ENCODE measurements at places on chromosomes 4 and X. TPM values are rescaled to one million over a fixed set of nuclear protein-coding genes. Genes with fewer than 3 reads are reported as not detected.

DNA sequence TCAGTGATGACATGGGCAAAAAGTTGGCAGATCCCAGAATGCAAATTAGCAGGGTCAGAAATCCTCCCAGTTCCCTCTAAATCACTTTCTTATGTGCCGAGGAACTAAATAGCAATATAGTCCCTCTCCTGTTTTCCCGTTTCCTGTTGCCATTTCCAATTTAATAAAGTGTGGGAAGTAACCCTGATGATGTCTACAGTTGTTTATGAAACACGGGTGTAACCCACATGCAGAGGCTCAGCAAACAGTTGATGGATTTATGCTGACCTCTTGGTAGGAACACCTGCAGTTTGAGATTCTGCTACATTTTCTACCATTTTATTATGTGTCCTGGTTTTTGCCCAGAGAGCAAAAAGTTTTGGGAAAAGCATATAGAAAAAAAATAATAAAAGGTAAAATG is 56.7 kb downstream of the FGFBP1 start:
- H3K4me1 ChIP-seq: no peaks in the 10 kb centered on the region
- no peak overlapping the region for H3K27ac ChIP-seq
- no peaks in the 10 kb centered on the region for H3K27me3 ChIP-seq
- no peaks in the 10 kb centered on the region for H3K36me3 ChIP-seq

- no peaks in the 10 kb centered on the region for H3K4me1 ChIP-seq
- no peak for DNase-seq
- no peak overlapping the region for H3K27ac ChIP-seq
- no peaks in the 10 kb centered on the region for H3K27me3 ChIP-seq
- peaks cover 4% of the 10 kb centered on the region for H3K36me3 ChIP-seq
Observed at GRCh38 chr4:182169987-182170386, 73.2 kb upstream of the TENM3 start.

DNA sequence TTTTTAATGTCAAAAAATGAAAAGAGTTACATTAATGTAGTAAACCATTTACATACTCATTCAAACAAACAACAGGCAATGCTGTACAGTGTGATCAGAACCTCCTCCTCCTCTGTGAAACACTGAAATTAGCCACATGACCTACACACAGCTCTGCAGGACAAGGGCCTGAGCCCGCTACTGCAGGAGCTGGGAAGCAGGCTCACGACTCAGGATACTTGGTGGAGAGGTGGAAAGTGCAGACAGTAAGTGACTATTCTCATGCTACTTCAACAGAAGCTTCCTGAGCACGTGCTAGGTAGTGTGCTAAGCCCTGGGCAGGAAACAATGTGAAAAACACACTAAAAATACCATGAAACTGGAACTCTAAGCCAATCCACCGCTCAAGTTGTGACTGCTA is 56.8 kb downstream of the TAPT1 start:
- H3K4me3 ChIP-seq: no peak overlapping the region
- H3K4me1 ChIP-seq: peaks cover 5% of the 10 kb centered on the region
- no peak overlapping the region for H3K27ac ChIP-seq
- no peaks in the 10 kb centered on the region for H3K27me3 ChIP-seq
- peaks cover 29% of the 10 kb centered on the region for H3K36me3 ChIP-seq

DNA sequence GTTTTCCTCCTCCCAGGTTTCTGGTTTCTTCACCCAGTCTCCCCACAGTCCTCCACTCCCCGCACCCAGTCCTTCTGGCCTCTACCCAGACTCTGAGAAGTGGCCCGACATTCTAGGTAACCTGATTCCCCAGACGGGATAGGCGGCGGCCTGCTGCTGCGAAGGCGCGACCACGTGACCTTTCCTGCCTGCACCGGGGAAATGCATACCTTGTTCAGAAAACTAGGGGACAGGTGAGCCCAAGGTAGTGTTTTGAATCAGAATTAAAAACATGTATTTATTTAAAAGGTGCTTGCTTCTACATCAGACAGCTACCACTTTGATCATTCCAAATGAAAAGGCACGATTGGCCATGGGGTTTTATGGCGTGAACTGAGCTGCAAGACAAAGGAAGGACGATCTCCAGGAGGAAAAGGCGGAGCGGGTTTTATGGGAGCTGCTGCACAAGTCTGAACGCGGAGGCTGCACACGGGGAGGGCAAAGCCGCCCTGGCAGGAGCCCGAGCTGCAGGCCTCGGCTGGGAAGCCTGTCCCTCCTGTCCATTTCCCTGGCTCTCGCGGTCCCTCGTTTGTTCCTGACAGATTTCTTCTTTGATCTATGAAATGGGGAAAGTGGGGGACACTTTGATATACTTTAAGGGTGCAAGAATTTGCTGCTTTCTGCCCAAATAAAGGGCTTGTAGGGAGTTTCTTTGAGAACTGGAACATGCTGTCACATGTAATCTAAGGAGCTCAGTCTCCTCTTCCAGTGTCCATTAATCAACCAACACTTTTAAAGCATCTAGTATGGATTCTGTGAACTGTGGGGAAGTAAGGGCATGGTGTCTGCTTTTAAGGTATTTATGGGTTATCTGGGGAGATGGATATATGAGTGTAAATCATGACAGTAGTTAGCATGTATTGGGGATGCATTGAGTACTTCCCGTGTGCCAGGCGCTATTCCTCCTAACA is 150.9 kb downstream of the SPRY1 start:
- peak overlapping the region; percentile 74 for H3K27ac ChIP-seq
- peak overlapping the region; percentile 54 for H3K4me3 ChIP-seq
- H3K27me3 ChIP-seq: no peaks in the 10 kb centered on the region
- peaks cover 10% of the 10 kb centered on the region for H3K4me1 ChIP-seq
- H3K36me3 ChIP-seq: peaks cover 2% of the 10 kb centered on the region

ENPEP gene
- total RNA-seq: 0.83 TPM

GRCh38 chr4:123649250-123649644 is 252.7 kb downstream of the SPRY1 start:
- no peak for DNase-seq
- no peak overlapping the region for H3K27ac ChIP-seq
- H3K4me1 ChIP-seq: 0 out of 2 replicates have a peak, but pooled peaks cover 3% of the 10 kb centered on the region
- no peaks in the 10 kb centered on the region for H3K27me3 ChIP-seq

DCAF8L2 gene
- not detected for total RNA-seq

DNA sequence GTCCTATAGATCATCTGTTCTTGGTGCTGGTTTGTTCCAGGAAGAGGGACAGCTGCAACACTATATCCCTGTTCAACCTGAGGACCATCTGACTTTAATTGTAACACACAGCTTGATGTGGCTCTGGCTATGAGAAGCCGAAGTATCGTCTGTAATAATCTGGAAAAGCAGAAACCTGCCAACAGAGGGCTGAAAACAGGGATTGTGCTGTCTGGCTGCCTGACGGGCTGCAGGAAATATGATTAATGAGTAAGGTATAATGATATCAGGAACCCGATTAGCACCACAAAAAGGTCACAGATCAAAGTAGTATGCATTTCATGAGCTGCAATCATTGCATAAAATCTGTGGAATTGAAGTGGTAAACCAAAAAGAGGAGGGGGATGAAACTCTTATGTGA is 170.4 kb upstream of the MAB21L2 start:
- H3K27me3 ChIP-seq: no peaks in the 10 kb centered on the region
- no peak overlapping the region for H3K27ac ChIP-seq
- H3K4me1 ChIP-seq: no peaks in the 10 kb centered on the region
- DNase-seq: no peak
- H3K4me3 ChIP-seq: no peak overlapping the region

DNA sequence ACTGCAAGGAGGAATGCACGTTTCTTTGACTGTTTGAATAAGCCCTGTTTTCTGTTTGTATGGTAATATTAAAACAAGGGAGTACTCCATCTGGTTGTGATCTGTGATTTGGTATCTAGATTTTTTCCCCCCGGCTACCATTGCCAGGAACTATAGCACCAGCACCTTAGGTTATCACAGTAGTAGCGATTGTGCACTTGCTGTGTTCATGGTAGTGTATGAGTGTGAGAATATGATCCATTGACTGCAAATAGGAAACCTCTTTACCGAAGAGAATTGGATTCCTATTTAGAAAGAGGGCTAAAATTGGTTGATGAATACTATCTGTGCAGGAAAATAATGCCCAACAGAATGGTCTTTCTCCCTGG is 69.9 kb downstream of the LARP7 start:
- H3K4me3 ChIP-seq: peak overlapping the region; percentile 93
- H3K36me3 ChIP-seq: peaks cover 8% of the 10 kb centered on the region
- H3K27ac ChIP-seq: peak overlapping the region; percentile 80
- DNase-seq: no peak
- H3K27me3 ChIP-seq: no peaks in the 10 kb centered on the region

DNA sequence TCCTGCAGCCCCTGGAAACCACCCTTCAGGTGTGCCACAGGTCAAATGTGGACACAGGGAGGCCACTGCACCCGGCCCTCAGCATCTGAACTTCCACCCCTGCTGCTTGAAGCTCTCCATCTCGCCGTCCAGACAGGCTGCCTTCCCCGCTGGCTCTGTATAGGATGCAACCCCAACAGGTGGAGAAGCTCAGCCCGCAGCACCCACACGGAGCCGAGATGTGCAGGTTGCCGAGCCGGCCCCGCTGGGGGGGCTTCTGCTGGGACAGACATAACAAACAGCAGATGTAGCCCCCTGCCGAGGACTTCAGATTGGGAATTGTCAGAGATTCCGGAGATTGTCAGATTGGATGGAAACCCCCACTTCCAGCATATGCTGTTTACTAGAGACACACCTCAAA is 20.5 kb downstream of the TMEM187 start:
- no peak overlapping the region for H3K4me3 ChIP-seq
- peaks cover 5% of the 10 kb centered on the region for H3K36me3 ChIP-seq
- no peaks in the 10 kb centered on the region for H3K27me3 ChIP-seq
- H3K27ac ChIP-seq: no peak overlapping the region

- no peaks in the 10 kb centered on the region for H3K27me3 ChIP-seq
- H3K4me1 ChIP-seq: peaks cover 4% of the 10 kb centered on the region
- H3K27ac ChIP-seq: no peak overlapping the region
- peaks cover 21% of the 10 kb centered on the region for H3K36me3 ChIP-seq
- DNase-seq: no peak
- H3K4me3 ChIP-seq: no peak overlapping the region
Observed at GRCh38 chr4:40245550-40245949, 48.7 kb downstream of the RHOH start.

DNA sequence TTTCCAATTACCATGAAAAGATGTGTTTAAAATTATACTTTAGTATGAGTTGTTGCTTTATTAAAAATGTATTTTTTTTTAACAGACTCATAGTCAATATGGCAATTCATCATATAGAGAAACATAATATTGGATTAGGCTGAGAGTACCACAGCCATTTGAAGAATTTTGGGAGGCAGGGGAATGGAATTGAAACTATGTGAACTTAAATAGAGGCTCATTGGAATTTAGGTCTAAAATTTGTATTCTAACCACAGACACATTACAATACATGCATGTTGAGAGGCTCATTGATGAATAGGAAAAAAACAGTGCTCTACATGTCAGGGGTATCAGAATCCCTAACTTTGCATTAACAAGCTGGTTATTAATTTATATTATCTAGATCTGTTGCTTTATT is 269.6 kb downstream of the DKK2 start:
- H3K36me3 ChIP-seq: no peaks in the 10 kb centered on the region
- no peak overlapping the region for H3K4me3 ChIP-seq
- no peaks in the 10 kb centered on the region for H3K4me1 ChIP-seq
- DNase-seq: no peak
- H3K27me3 ChIP-seq: no peaks in the 10 kb centered on the region

SULT1B1 gene
- total RNA-seq: not detected

DNA sequence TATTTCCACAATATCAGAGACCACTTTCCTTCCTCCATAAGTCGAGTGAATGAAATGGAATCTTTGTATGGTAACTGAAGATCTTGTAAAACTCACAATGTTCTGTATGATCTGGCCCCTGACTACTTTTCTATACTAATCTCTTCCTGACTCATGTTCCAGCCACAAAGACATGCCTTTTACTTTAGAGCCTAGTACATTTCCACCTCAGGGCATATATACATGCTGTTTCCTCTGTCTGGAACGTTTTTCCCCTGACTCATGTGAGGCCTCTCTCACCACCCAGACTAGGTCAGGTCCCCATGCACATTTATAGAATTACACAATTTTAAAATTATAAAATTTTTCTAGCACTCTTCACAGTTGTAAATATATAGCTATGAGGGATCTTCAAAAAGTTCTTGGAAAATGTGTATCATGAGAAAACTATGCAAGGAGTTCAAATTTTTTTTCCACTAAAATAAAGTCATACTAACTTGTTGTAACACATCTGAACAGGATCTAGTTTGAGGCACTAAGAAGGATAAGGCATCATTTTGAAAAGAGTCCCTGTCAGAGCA is 208.8 kb downstream of the SH2D1A start:
- H3K4me1 ChIP-seq: no peaks in the 10 kb centered on the region
- no peak overlapping the region for H3K4me3 ChIP-seq
- H3K27me3 ChIP-seq: no peaks in the 10 kb centered on the region
- H3K36me3 ChIP-seq: no peaks in the 10 kb centered on the region

GPR143 gene
- total RNA-seq: 7.9 TPM

DNA sequence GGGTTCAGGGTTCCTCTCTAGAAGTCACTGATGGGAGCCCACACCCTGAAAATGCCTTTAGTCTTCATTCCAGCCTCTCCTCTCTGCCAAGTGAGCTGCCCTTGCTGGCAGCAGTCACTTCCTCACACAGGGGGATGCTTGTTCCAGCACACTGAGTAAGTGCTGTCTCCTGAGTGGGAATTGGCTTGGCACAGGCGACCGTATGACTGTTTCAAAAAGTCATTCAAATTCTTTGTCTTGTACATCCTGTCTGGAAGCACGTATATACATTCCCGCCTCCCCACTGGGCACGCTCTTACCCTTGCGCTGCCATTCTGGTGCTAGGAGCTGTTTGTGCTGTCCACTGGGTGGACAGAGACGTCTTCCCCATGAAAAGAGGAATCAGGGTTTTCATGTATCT is 40.2 kb upstream of the CD99 start:
- H3K27ac ChIP-seq: no peak overlapping the region
- no peaks in the 10 kb centered on the region for H3K4me1 ChIP-seq
- peaks cover 11% of the 10 kb centered on the region for H3K36me3 ChIP-seq
- DNase-seq: no peak
- H3K4me3 ChIP-seq: no peak overlapping the region

- no peaks in the 10 kb centered on the region for H3K27me3 ChIP-seq
- H3K4me1 ChIP-seq: no peaks in the 10 kb centered on the region
- DNase-seq: no peak
- no peak overlapping the region for H3K4me3 ChIP-seq
- no peak overlapping the region for H3K27ac ChIP-seq
Observed at GRCh38 chr4:159272273-159273140, 169.6 kb downstream of the RAPGEF2 start.

DNA sequence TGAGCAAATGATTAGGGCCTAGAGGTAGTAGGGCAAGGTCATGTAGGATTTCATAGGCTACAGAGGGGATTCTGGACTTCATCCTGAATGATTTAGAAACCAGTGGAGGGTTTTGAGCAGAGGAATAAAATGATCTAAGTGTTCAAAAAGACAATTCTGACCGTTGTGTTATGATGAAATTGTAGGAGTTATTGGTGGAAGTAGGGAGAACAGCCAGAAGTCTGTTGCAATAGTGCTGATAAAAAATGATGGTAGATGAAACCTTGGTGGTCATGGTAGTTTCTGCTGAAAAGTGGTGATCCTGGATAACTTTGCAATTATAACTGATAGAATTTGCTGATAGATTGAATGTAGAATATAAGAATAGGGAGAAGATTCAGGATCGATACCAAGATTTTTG is 60.2 kb downstream of the MID1IP1 start:
- no peak for DNase-seq
- H3K36me3 ChIP-seq: no peaks in the 10 kb centered on the region
- peaks cover 7% of the 10 kb centered on the region for H3K4me1 ChIP-seq
- no peaks in the 10 kb centered on the region for H3K27me3 ChIP-seq
- H3K27ac ChIP-seq: no peak overlapping the region

DNA sequence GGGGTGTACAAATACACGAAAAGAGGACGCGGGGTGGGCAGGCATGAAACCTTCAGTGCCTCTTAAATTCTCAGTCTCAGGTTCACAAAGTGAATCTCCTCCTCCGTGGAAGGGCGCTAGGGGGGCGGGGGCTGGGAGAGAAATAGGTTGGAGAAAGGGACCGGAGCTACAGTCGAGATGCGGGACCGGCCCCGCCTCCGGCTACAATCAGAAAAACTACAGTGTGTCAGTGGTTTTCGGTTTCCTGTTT is 3.4 kb downstream of the MAML3 start:
- H3K27me3 ChIP-seq: no peaks in the 10 kb centered on the region
- no peaks in the 10 kb centered on the region for H3K36me3 ChIP-seq
- H3K4me3 ChIP-seq: peak overlapping the region; percentile 89

All from H9 (cell line).